ENCODE measurements at places on chromosomes 5 and 9.

- DNase-seq, result no peak
These were observed 253.6 kb downstream of the MAST4 start for GRCh38 chr5:66849803-66850202.

DNA sequence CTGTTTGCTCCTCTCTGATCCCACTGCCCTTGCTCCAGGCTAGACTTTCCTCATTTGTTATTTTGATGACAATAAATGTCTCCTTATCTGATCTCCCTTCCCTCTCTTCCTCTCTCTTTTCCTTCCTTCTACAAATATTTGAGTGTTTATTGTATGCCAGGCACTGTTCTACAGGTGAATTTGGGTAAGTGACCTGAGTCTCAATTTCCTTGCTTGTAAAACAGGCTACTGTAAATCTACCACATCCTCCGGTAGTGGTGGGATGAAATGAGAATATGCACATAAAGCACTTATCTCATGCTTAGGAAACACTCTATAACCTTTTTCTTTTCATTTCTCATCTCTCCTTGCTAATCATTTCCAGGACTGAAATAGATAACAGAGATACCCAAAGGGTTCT, 86.4 kb downstream of the HMHB1 start:
- DNase-seq, result no peak

DNA sequence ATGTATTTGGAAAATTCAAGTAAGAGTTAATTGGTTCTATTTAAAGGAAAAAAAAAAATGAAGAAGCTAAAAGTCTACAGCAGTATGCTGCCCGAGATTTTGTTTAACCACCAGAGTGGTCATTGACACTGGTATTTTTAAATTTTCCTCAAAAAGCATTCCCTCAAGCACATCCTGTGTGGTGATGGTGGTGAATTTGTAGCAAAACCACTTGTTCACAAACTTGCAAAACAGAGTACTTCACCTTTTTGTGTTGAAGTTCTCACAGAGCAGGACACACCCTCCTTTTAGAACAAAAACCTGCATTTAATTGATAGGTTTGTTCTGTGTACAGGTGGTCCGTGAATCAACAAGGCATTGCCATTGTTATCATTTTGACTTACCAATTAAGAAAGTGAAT, 374.2 kb downstream of the EFNA5 start:
- no peak for DNase-seq

- DNase-seq, result peak; percentile 23
These were observed 60.7 kb downstream of the HRH2 start for GRCh38 chr5:175718401-175719108.

GRCh38 chr9:135392511-135392910, 87.1 kb upstream of the PPP1R26 start:
- peak; percentile 28 for DNase-seq

DNA sequence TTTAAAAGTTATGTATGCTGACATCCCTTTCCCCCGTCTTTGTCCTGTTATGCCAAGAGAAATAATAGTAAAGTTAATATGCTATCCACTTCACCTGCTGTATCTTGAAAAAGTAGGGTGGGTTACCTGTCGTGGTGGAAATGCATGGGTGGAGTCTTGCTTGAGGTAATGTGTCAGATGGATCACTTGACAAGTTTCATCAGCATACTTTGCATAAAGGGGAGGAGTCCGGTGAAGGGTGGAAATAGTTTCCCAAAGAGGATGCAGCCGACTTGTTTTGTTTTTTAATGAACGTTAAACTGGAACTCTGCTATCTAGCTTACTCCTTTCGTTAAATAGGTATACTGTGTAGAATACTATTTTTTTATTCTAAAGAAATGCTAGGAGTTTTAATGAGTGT, 9.0 kb upstream of the DMRT3 start:
- no peak for DNase-seq

GRCh38 chr9:136492978-136493522, 10.2 kb upstream of the SEC16A start:
- DNase-seq, result no peak

- no peak for DNase-seq
These were observed 234.5 kb downstream of the ADAMTSL1 start for GRCh38 chr9:18708429-18708828.

DNA sequence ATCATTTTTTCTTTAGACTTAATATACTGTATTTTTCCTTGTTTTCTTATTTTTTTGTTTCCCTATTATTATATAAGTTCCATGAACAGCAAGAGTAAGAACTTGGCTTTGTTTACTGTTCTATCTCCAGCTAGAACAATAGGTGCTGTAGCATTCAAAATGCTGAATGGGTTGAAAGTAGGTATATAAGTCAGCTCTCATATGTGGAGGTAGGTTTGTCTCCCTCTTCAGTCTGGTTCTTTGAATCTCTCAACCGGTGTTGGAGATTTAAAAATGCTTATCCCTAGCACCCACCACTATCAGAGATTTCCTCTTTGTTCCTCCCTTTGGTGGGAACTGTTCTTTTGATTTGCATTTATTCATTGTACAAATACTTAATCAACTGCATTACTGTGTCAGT, 87.5 kb upstream of the FSD1L start:
- no peak for DNase-seq

DNA sequence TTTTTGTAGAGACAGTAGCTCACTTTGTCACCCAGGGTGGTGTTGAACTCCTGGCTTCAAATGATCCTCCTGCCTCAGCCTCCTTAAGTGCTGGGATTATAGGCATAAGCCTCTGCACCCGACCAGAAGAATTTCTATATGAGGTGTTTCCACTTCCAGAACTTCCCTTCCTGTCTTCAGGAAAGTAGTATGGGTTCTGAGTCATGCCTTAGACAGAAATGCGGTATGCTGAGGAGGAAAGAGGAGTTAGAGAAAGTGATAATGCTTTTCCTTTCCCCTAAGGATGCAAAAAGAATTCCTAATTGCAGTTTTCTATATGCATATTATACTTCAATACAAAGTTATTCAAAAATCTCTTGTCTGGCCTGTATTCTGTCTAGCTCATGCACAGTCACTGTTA, 16.4 kb upstream of the ADAMTSL1 start:
- DNase-seq, result no peak

DNA sequence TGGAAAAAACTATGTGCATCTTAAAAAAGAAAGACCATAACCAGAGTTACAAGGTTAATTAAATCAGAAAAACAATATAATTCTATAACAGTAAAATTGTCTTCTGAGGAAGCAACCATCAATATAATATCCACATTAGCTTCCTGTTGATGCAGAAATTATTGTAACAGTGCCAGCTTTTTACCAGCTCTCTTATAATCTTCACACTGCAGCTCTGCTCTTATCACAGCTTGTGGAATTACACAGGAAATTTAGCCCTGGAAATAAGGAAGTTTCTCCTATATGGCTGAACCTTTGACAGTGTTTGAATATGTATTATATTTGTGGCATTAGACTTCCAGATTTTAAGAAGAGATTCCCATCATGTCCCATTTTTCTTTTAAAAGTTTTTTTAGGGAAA, 49.1 kb upstream of the TEK start:
- DNase-seq, result no peak

DNA sequence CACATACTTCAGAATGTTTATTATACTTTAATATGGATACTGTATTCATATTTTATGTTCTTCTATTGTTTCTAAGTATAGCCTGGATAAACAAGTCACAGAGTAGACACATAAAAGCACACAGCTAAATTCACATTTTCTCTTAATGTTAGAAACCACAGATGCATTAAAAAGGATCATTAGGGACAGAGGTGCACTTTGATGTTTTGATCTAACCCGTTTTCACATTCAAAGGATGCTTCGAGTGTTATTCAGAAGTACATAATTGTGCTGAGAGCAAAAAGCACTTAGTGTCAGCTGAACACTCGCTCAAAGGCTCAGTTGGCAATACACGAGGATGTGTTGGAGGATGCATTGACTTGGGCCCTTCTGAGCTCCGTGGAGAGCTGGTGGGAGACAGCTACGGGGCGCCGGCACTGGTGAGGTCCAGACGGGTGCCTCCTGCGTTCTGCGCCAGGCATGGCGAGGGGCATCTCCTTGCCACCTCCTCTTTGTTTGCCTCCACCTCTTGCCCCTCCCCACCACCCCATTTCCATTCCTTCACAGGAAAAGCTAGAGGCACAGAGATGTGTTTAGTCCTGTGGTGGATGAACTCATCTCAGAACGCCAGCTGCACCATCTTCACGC, 35.5 kb downstream of the MED10 start:
- DNase-seq, result no peak

- no peak for DNase-seq
These were observed 16.5 kb upstream of the SAP30L start for GRCh38 chr5:154429341-154429740.

Data from NT2/D1 (cell line).